ENCODE measurements at places on chromosomes 3 and 15.

GRCh38 chr3:81916890-81917289 is 155.4 kb upstream of the GBE1 start:
- DNase-seq: no peak
- H3K36me3 ChIP-seq: no peaks in the 10 kb centered on the region
- no peak overlapping the region for H3K4me3 ChIP-seq
- H3K4me1 ChIP-seq: no peaks in the 10 kb centered on the region

- DNase-seq: no peak
- H3K4me3 ChIP-seq: peak overlapping the region; percentile 91
- H3K27ac ChIP-seq: peak overlapping the region; percentile 100
- no peaks in the 10 kb centered on the region for H3K27me3 ChIP-seq
Observed at GRCh38 chr15:68792901-68793766, 27.6 kb downstream of the ANP32A start.

GRCh38 chr3:179446501-179446900 is 4.8 kb downstream of the GNB4 start:
- no peak for DNase-seq
- H3K4me1 ChIP-seq: peaks cover 9% of the 10 kb centered on the region
- H3K36me3 ChIP-seq: no peaks in the 10 kb centered on the region
- no peak overlapping the region for H3K27ac ChIP-seq

- DNase-seq: peak; percentile 39
- H3K27ac ChIP-seq: no peak overlapping the region
- H3K4me1 ChIP-seq: no peaks in the 10 kb centered on the region
- H3K4me3 ChIP-seq: no peak overlapping the region
- H3K27me3 ChIP-seq: peaks cover 9% of the 10 kb centered on the region
Observed at GRCh38 chr3:138360869-138361525, 12.6 kb downstream of the MRAS start.

DNA sequence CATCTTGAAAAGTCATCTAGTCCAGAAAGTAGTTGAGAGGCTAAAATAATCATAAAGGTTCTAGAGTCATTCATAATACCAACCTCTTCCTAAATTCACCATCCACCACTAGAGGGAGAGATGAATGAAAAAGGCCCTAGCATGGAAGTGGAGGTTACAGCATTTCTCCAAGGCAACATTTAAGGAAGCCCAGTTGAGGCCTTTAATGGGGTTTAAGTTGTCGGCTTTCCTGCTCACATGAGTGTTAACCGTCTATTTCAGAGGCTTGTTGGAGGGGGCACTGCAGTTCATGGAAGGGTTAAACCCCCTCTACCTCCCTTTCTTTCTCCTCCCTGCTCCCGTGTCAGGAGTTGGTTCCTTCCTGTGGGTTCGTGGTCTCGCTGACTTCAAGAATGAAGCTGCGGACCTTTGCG is 3.8 kb upstream of the SLCO3A1 start:
- no peak overlapping the region for H3K27ac ChIP-seq
- peaks cover 26% of the 10 kb centered on the region for H3K27me3 ChIP-seq
- no peaks in the 10 kb centered on the region for H3K36me3 ChIP-seq
- peaks cover 28% of the 10 kb centered on the region for H3K4me1 ChIP-seq
- no peak overlapping the region for H3K4me3 ChIP-seq

DNA sequence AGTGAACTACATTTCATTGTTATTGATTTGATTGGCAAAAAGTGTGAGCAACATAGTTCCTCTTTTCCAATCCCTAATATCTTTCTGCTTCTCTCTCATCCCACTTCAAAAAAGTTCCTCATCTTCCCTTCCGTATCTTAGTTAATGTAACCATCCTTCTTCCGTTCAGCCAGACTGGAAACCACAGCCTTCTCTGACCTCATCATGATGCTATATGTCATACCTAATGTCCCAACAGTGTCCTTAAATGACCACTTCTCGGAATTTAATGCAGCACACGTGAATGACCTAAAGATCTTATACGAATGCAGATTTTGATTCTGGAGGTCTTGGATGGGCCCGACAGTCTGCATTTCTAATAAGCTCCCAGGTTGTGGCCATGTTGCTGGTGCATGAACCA is 320.3 kb upstream of the SATB1 start:
- H3K4me3 ChIP-seq: peak overlapping the region; percentile 73
- no peaks in the 10 kb centered on the region for H3K36me3 ChIP-seq
- H3K27ac ChIP-seq: peak overlapping the region; percentile 96
- peaks cover 78% of the 10 kb centered on the region for H3K4me1 ChIP-seq

DNA sequence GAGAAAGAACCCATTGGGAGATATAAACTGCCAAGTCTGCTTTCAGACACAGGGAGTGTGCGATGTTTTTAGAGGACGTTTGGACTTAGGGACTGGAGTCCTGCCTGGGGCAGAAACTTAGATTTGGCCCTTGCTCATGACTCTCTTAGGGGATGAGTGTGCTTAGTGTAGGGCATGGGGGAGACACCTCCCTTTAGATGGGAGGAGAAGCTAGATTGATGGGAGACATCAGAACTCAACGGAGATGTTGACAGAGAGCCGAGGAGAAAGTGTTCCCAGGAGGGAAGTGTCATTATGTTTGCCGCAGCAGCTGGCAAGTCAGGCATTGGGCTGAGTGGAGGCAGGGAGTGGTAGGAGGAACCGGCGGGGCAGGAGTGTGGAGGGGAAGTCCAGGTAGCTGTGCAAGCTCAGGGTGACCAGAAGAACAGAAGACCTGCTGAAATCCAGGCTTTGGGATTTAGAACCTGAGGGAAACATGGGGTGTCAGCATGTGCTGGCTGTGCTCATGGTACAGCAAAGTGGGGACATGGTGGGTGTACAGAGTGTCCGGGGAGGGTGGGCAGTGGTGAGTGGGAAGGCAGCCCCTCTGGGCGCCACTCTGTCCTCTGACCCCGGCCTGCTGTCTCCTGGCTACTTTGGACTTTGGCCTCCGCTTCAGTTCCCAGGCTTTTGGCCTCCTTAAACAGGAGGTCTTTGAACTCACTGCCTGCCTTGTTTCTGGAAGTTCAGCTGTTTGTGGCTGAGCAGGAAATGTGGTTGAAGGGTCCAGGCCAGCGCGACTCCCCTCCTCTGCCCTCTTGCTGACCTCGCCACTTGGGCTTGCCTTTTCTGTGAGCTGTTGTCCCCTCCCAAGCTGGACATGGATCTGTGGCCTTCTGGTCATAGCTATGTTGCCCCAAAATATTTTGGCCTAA is 324.0 kb upstream of the LRRFIP2 start:
- peaks cover 12% of the 10 kb centered on the region for H3K4me1 ChIP-seq
- H3K27me3 ChIP-seq: peaks cover 42% of the 10 kb centered on the region
- no peak for DNase-seq
- H3K4me3 ChIP-seq: no peak overlapping the region

- no peaks in the 10 kb centered on the region for H3K36me3 ChIP-seq
- no peak overlapping the region for H3K4me3 ChIP-seq
- H3K4me1 ChIP-seq: no peaks in the 10 kb centered on the region
- no peak overlapping the region for H3K27ac ChIP-seq
- H3K27me3 ChIP-seq: no peaks in the 10 kb centered on the region
- no peak for DNase-seq
Observed at GRCh38 chr3:128709038-128709437, 16.9 kb upstream of the RAB7A start.

GRCh38 chr3:31167666-31168065 is 273.2 kb upstream of the GADL1 start:
- no peaks in the 10 kb centered on the region for H3K27me3 ChIP-seq
- peaks cover 7% of the 10 kb centered on the region for H3K4me1 ChIP-seq
- H3K4me3 ChIP-seq: no peak overlapping the region
- H3K27ac ChIP-seq: no peak overlapping the region

DNA sequence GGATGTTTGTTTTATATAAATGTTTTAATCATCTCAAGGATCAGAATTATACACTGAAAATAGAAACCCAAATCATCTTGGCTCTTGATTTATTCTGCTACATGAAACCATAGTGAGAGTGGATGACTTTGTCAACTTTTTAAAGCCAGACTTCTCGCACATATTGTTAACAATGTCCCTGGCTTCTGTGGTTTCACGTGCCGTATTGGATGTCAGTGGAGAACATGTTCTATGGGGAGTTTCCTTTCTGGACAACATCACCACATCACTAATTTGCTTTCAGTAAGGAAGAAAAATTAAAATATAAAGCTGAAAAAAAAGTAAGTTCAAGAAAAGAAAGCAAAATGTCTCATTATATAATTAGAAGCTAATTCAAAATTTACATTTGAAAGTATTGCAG is 297.1 kb upstream of the MME start:
- no peak overlapping the region for H3K27ac ChIP-seq
- H3K4me1 ChIP-seq: no peaks in the 10 kb centered on the region
- H3K36me3 ChIP-seq: no peaks in the 10 kb centered on the region
- DNase-seq: no peak
- no peak overlapping the region for H3K4me3 ChIP-seq
- H3K27me3 ChIP-seq: no peaks in the 10 kb centered on the region

- H3K4me3 ChIP-seq: no peak overlapping the region
- H3K4me1 ChIP-seq: peaks cover 21% of the 10 kb centered on the region
- no peaks in the 10 kb centered on the region for H3K36me3 ChIP-seq
- no peak for DNase-seq
Observed at GRCh38 chr15:51625236-51625635, 2.7 kb upstream of the DMXL2 start.

- peaks cover 16% of the 10 kb centered on the region for H3K27me3 ChIP-seq
- H3K4me1 ChIP-seq: no peaks in the 10 kb centered on the region
- no peak overlapping the region for H3K27ac ChIP-seq
- DNase-seq: no peak
- no peak overlapping the region for H3K4me3 ChIP-seq
Observed at GRCh38 chr3:161413127-161413854, 42.0 kb upstream of the SPTSSB start.

DNA sequence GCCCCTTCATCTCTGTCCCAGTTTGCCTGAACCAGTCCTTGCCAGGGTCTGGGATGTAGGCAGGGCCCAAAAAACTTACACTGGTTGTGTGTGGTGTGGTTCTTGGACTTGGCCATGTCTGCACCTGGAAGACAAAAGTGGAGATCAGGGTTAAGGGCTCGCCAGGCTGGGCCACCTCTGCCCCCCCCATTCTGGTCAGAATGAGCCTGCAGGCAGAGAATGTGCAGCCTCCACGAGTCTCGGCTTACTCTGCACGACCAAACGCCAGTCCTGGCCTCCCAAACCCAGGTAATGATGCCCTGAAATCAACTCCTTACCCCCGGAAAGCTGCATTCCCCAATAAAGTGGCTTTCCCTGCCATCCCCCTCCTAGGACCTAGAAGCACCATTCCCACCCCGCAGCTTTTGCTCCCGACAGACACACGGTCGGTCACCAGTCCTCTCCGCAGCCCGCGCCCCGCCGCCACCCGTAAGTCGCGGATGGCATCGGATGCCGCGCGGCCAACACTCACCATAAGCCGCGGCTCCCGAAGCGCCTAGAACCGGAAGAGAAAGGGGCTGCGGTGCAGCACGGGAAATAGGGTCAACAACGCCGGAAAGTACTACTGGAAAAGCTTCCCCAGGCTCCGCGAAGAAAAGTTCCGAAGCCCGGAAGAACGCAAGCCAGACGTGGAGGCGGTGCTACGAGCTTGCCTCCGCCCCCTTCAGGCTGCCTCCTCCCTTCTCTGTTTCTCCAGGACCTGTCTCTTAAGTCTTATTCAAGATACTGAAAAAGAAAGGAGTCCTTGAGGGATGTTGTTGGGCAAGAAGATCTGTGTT is at the start of gene RPL29:
Gene RPL29 (minus strand): TSS at position 550 of the 818 bp plus-strand sequence. CDS start 434 bp downstream, at position 116.
- H3K4me3 ChIP-seq: peak within 1 kb of the TSS; percentile 99
- H3K27me3 ChIP-seq: no peaks in the 10 kb centered on the region

GRCh38 chr15:45641374-45641781 is 6.5 kb downstream of the SQOR start:
- H3K27me3 ChIP-seq: no peaks in the 10 kb centered on the region
- H3K4me3 ChIP-seq: peak overlapping the region; percentile 64
- peak overlapping the region; percentile 98 for H3K27ac ChIP-seq
- no peak for DNase-seq

- H3K4me3 ChIP-seq: peak overlapping the region; percentile 9
- no peak for DNase-seq
- peak overlapping the region; percentile 88 for H3K27ac ChIP-seq
- peaks cover 55% of the 10 kb centered on the region for H3K4me1 ChIP-seq
- no peaks in the 10 kb centered on the region for H3K27me3 ChIP-seq
Observed at GRCh38 chr3:152416808-152417580, 148.3 kb downstream of the MBNL1 start.

GRCh38 chr15:41125063-41125669 is 9.1 kb upstream of the INO80 start:
- H3K4me3 ChIP-seq: no peak overlapping the region
- H3K4me1 ChIP-seq: no peaks in the 10 kb centered on the region
- H3K27me3 ChIP-seq: peaks cover 5% of the 10 kb centered on the region
- DNase-seq: no peak
- H3K36me3 ChIP-seq: no peaks in the 10 kb centered on the region
